ENCODE measurements at places on chromosomes 1 and 21.
A peak's percentile ranks its signal among the peaks of the same experiment; 100 is the strongest.

DNA sequence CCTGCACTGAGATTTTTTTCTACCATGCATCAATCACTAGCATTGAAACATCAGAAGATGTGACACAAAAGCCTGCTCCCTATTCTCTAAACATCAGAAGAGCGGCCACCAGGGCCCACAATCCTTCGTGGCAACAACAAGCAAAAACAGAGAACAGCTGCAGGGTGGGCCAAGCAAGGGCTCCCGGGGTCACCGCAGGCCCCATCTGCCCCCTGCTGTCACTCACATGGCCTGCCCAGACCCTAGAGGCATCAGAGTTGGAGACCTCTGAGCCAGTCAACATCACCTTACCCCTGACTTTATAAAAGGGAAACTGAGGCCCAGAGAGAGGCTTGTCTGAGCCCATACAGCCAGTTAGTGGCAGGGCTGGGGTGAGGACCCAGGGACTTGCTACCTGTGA lies 1.8 kb downstream of the LAPTM5 start:
- no peaks in the 10 kb centered on the region for H3K36me3 ChIP-seq
- DNase-seq, result no peak
- H3K27ac ChIP-seq, result no peak overlapping the region
- H3K27me3 ChIP-seq, result no peaks in the 10 kb centered on the region
- H3K4me1 ChIP-seq, result peaks cover 19% of the 10 kb centered on the region
- H3K4me3 ChIP-seq, result no peak overlapping the region

DNA sequence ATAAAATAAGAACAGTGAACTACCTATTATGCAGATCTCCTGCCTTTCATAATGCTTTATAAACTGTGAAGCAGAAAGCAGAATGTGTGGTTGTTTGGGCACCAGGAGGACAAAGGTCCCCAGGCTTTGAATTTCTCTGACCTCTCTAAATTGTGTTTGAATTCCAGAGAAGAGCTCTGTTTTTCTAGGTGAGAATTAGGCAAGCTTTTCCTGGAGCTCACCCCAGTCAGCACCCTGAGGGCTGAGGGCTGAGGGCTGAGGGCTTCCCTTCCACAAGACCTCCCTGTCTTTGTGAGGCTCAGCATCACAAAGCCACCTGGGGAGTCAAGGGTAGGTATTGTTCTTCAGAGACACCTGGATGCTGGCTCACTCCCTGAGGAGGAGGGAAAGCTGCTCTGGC lies 45.5 kb upstream of the LRIG2 start:
- H3K4me1 ChIP-seq, result peaks cover 4% of the 10 kb centered on the region
- H3K27ac ChIP-seq, result no peak overlapping the region
- no peaks in the 10 kb centered on the region for H3K36me3 ChIP-seq
- no peak for DNase-seq
- no peaks in the 10 kb centered on the region for H3K27me3 ChIP-seq

GRCh38 chr1:184033711-184034167 lies 3.8 kb downstream of the COLGALT2 start:
- no peak overlapping the region for H3K27ac ChIP-seq
- DNase-seq, result no peak
- peaks cover 27% of the 10 kb centered on the region for H3K27me3 ChIP-seq
- no peak overlapping the region for H3K4me3 ChIP-seq
- H3K36me3 ChIP-seq, result no peaks in the 10 kb centered on the region
- H3K4me1 ChIP-seq, result peaks cover 5% of the 10 kb centered on the region

- H3K4me1 ChIP-seq, result no peaks in the 10 kb centered on the region
- no peaks in the 10 kb centered on the region for H3K27me3 ChIP-seq
- peak; percentile 70 for DNase-seq
Measured at GRCh38 chr21:38039841-38040240, 123.6 kb upstream of the KCNJ6 start.

- DNase-seq, result no peak
- no peaks in the 10 kb centered on the region for H3K4me1 ChIP-seq
- H3K27ac ChIP-seq, result no peak overlapping the region
- H3K27me3 ChIP-seq, result no peaks in the 10 kb centered on the region
- H3K4me3 ChIP-seq, result no peak overlapping the region
- H3K36me3 ChIP-seq, result no peaks in the 10 kb centered on the region
Measured at GRCh38 chr1:6373961-6374720, 19.4 kb downstream of the ACOT7 start.

DNA sequence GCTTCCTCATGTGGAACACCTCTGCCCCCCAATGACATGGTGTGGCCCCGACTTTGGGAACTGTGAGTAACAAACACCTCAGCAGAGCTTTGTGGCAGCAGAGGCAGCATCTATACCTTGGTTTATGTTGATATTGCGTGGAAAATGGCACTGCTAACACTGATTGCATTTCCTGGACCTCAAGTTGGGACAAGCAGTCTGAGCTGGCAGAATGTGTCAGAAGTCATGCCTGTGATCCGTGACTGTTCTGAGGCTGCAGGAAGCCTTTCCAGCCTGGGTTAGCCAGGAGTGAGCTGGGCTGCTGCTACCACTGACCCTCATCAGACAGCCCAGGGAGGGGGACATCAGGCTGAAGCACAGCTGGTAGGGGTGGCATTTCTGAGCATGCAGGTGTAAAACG lies 268.5 kb downstream of the KCNJ6 start:
- H3K27me3 ChIP-seq, result no peaks in the 10 kb centered on the region
- no peak for DNase-seq
- no peak overlapping the region for H3K4me3 ChIP-seq

GRCh38 chr1:202034683-202035462 lies 24.5 kb downstream of the ELF3 start:
- no peak overlapping the region for H3K4me3 ChIP-seq
- DNase-seq, result peak; percentile 98
- no peaks in the 10 kb centered on the region for H3K36me3 ChIP-seq
- no peaks in the 10 kb centered on the region for H3K27me3 ChIP-seq
- peak overlapping the region; percentile 79 for H3K27ac ChIP-seq

DNA sequence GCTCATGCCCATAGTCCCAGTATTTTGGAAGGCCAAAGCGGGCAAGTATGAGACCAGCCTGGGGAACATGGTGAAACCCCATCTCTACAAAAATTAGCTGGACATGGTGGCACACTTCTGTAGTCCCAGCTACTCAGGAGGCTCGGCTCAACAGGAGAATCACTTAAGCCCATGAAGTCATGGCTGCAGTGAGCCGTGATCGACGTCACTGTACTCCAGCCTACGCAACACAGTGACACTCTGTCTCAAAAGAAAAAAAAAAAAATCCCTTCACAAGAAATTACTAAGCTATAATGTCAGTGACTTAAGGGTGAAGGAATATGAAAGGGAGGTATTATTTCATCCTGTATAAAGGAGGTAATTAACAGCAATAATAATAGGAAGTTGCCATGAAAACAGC lies 99.8 kb downstream of the ACBD6 start:
- no peak overlapping the region for H3K4me3 ChIP-seq
- no peaks in the 10 kb centered on the region for H3K36me3 ChIP-seq
- DNase-seq, result no peak
- no peaks in the 10 kb centered on the region for H3K27me3 ChIP-seq
- no peaks in the 10 kb centered on the region for H3K4me1 ChIP-seq
- no peak overlapping the region for H3K27ac ChIP-seq
